Stimulated activated CD8-positive, alpha-beta memory T cell treated with anti-CD3 and anti-CD28 coated beads, Interleukin-7, amount 100 ng/mL, for 1 hour (primary cell): ENCODE measurements at places on chromosomes 12 and 14.
A peak's percentile ranks its signal among the peaks of the same experiment; 100 is the strongest.

- DNase-seq, result no peak
Measured at GRCh38 chr14:81001447-81001846, 46.0 kb downstream of the TSHR start.

DNA sequence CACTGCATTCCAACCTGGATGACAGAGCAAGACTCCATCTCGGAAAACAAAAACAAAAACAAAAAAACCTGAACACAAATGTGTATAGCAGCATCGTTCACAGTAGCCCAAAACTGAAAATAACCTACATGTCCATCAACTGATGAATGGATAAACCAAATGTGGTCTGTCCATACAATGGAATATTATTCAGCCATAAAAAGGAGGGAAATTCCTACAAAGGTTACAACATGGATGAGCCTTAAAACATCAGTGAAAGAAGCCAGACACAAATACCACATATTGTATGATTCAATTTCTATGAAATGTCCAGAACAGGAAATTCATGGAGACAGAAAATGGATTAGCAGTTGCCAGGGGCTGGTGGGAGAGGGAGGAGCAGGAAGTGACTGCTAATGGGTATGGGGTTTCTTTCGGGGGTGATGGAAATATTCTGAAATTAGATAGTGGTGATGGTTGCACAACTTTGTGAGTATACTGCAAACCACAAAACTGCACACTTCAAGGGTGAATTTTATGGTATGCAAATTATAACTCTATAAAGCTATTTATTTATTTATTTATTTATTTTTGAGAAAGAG is 4.0 kb downstream of the MYL2 start:
- DNase-seq, result no peak

DNA sequence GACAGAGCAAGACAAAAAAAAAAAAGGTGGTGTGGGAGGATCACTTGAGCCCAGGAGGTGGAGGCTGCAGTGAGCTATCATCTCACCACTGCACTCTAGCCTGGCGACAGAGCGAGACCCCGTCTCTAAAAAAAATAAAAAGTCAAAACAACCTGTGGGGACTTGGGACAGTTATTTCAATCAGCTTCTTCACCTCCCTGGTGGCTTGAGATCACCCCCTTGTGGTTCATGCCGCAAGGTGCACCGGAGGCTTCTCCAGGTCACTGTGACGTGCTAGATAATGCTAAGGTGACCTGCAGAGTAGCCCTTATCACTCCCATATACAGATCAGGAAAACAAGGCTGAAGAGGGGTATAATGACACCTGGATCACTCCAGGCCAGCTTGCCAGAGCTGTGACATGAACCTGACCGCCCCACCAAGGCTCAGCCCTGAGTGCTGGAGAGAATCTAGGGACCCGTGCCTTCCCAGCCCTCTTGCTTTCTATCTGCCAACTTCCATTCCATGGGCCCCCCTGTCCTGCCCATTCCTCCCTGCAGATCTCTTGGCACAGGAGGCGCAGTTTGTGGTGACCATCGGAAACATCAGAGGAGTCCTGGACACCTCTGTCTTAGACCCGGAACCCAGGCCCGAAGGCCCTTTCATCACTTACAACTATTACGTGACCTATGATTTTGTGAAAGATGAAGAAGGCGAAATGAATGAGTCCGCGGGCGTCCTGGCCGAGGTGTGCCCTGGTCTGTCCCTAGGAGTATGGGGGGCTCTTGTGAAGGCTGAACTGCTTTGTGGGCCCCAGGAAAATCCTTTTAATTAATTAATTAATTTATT is 8.1 kb downstream of the LRRC43 start:
- DNase-seq, result peak; percentile 51

DNA sequence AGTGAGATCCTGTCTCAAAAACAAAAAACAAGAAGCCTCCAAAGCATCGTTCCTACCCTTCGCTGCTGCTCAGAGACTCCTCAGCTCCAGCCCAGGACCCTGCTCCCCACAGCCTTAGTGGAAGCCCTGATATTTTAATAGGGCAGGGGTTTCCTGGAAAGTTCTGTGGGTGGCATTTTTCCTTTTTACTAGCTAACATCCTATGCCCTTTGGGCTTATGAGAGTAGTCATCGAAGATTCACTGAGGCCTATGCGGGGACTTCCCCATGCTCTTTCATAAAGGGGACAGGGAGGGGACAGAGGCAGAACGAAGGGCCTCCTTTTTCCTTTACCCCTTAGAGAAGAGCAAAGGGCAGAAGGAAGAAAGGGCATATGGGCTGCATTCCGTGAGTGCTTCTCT is 8.3 kb downstream of the LAG3 start:
- no peak for DNase-seq
